ENCODE measurements at places on chromosomes 12 and 14.

DNA sequence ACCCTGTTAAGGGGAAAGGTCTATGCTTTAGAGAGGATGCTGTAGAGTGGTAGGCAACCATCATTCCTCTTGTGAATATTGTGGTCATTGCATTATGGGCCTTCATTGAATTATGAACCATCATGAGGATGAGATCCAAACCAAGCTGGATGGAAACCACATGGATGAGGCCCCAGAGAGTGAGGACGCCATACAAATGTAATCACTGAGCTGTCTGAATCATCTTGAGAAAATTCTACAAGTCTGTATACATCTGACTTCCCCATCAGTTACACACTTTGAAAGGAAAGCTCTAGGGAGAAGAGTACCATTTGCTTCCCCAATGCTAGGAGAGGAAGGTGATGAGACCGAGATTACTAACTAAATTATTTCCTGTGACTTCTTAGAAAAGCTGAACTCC is 172.9 kb downstream of the CACNA1C start:
- DNase-seq: no peak

DNA sequence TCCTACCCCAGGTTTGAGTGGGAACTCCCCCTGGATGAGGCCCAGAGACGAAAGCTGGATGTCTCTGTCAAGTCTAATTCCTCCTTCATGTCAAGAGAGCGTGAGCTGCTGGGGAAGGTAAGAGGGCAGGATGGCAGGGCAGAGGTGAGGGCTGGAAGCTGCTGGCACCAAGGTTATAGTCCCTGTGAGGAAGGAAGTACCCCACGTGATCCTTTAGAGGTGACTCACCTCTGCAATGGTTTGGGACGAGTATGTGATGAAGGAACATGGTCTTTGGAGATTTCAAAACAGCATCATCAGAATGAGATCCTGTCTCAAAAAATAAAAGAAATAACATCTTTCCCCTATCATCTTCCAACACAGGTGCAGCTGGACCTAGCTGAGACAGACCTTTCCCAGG is 9.2 kb upstream of the MYL6B start:
- DNase-seq: no peak

- DNase-seq: no peak
Observed at GRCh38 chr12:99311373-99311772, 336.2 kb upstream of the GARIN6 start.

- no peak for DNase-seq
Observed at GRCh38 chr14:51382506-51382905, 142.5 kb downstream of the TMX1 start.

DNA sequence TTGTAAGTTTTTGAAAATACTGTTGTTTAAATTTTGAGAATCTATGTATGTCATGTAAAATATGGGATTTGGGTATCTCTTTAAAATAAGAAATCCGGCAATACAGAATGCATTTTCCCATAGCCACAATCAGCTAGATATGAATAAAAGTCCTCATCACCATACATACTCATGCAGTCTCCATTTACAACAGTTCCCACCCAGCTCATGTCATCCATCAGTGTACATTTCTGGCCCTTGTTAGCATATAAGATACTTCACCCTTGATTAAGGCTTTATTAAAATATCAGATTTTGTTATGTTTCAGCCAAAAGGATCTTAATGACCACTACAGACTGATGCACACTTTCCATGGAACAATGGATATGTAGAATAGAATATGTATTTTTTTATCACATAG is 218.0 kb downstream of the DPY19L2 start:
- no peak for DNase-seq

DNA sequence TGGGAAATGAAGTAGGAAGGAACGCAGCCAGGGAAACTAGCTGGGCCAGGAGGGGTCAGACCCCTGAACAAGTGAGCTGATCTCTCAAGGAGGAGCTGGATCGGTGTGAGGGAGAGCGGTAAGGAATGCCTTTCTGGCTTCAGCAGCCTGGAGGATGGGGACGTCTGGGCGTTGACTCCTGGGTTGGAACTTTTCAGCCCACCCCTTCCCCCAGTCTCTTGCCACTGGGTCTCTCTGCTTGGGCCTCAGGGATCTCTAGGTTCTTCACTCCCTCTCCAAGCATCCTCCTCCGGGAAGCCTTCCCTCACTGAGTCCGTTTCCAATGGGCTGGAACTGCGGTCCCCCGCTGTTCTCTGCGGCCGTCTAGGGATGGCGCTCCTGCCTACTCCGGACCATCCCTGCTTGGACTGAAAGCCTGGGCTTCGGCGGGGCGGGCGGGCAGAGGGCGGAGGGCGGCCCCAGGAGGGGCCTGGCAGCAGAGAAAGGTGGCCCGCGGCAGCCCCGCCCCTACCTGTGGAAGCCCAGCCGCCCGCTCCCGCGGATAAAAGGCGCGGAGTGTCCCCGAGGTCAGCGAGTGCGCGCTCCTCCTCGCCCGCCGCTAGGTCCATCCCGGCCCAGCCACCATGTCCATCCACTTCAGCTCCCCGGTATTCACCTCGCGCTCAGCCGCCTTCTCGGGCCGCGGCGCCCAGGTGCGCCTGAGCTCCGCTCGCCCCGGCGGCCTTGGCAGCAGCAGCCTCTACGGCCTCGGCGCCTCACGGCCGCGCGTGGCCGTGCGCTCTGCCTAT is at the start of gene KRT7:
KRT7 (plus strand) TSS at position 570 of the 788 bp plus-strand sequence; CDS start at position 624, 54 bp downstream.
- DNase-seq: no peak

DNA sequence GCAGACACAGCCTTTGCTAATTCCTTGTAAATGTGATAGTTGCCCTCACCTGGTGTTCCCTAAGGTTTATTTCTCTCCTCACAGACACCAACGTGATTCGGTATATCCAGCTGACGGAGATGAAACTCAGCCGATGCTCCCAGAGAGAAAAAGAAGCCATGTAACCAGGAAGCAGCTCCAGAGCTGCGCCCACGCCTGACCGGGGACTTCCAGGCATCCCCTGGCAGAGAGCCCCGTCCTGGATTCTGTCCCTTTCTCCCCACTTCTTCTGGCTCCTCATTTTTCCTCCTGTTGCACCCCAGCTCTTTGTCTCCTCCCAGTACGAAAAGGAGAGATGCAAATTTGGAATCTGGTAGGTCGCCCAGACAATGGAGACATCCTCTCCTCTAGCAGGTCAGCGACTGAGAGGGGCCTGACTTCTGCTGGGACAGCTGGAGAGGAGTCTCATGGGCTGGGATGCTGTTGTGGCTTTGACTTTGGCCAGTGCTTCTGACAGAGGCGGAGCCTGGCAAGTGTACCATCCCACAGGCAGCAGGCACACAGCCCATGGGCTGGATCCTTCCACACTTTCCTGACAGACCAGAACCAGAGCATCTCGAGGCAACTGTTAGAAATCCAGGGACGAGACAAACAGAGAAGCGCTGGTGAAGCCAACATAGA is 29.4 kb downstream of the TTC9 start:
- no peak for DNase-seq

- DNase-seq: no peak
Observed at GRCh38 chr14:38297681-38298080, 41.8 kb upstream of the CLEC14A start.

GRCh38 chr14:72554401-72554800 is 339.5 kb downstream of the DPF3 start:
- no peak for DNase-seq

DNA sequence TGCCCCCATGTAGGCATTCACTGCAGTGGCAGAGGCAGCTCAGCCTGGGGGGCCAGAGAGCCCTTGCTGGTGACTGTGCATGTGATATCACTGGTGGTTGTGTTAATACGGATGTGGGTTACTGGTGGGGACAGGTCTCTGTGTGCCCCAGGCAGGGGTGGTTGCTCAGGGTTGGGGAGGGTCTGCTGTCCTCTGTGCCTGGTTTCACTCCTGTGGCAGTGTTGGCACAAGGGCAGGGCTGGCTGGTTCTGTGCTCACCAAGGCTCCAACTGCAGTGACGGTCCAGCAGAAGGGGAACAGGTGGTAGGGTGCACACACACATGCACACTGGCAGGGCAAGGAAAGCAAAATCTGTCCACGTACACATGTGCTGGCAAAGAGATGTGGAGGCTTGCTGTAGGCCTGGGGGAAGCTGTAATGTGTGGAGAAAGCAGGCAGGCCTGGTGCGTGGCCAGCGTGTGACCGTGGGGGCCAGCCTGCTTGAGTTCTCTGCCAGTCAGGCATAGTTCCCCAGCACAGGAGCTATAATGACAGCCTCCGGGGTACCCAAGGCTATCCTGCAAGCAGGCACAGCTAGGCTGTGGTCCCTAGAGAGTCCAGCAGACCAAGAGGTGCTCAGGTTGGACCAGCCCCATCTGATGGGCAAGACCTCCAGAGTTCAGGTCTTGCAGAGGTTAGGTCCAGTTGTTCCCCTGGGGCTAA is 254.6 kb downstream of the FBXL14 start:
- DNase-seq: no peak

DNA sequence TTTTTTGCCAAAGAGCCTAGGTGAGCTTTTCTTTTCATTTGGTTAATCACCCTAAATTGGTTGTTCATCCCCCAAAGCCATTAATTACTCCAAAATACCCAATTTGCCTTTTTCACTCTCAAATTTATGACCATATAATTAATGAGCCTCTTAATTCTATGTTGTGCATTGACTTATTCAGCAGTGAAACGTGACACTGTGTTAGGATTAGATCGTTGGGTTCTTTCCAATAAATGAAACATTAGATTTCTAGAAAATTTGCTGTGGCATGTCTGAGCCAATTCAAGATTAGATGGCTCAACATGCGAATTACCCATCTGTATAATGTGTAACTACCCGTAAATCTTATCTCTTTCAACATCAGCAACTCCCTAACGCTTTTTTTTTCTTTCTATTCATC is 273.4 kb downstream of the BMP4 start:
- no peak for DNase-seq

GRCh38 chr12:90331821-90332220 is 623.2 kb downstream of the CCER1 start:
- no peak for DNase-seq

DNA sequence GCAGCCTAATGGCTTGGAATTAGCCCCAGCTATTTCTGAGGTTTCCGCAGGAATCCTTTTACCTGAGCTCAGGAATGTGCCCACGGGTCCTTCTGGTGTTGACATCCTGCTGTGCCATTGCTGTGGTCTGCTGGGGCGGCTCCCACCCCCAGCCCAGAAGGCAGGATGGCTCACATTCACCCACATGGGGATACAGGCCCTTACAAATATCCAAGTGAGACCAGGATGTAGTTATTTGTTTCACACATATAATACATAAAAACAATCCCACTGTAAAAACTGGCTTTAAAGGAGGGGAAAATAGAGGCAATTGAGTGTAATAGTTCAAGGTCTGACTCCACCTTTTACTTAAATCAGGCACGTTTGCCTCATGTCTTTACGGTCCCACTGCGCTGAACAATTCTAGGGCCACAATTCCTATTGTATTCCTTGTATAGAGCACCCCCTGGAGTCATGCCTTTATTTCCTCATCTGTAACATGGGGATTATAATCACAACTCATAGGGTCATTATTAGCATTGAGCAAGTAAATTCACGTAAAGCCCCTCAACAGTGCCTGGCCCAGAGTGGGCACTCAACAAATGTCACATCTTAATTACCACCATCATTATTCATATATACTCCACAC is 57.2 kb upstream of the FICD start:
- DNase-seq: no peak

All from effector CD8-positive, alpha-beta T cell (primary cell).